Bronchial epithelial cell (primary cell): ENCODE measurements at places on chromosomes 2 and 18.

- no peak for DNase-seq
Observed at GRCh38 chr2:24287171-24287570, 73.2 kb downstream of the ITSN2 start.

- DNase-seq, result no peak
Observed at GRCh38 chr18:36185157-36185556, 2.1 kb upstream of the MOCOS start.

GRCh38 chr18:80192653-80193385 lies 54.5 kb downstream of the PARD6G start:
- DNase-seq, result no peak

DNA sequence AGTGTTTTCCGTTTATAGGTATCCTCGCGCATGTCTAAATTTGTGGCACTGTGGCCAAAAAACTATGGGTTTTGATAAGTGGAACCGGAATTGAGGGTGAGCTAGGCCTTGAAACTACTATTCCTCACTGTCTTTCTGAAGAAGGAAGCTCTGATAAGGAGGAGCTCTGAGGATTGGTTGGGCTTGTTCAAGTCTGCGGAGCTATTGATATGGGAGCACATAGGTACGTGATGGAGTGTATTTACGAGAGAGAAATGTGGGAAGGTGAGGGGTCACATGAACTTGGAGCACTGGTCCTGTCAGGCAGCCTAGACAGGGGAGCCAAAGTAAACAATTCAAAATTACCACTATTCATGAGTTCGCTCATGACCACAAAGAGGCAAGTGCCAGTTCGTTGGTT lies 131.4 kb downstream of the BABAM2 start:
- DNase-seq, result no peak
